ENCODE measurements at places on chromosomes 16 and 17.

DNA sequence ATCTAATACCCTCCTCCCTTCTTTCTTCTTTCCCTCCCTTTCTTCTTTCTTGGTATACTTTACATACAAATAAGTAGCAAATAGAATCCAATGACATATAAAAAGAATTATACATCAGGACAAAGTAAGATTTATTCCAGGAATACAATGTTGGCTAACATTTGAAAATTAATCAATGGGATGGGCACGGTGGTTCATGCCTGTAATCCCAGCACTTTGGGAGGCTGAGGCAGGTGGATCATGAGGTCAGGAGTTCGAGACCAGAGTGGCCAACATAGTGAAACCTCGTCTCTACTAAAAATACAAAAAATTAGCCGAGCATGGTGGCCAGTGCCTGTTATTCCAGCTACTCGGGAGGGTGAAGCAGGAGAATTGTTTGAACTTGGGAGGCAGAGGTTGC, 72.1 kb downstream of the BCAS3 start:
- DNase-seq = no peak

GRCh38 chr17:28328325-28328724, 6.9 kb downstream of the IFT20 start:
- no peak for DNase-seq

- no peak for DNase-seq
Observed at GRCh38 chr16:79947771-79948170, 347.2 kb upstream of the MAF start.

- no peak for DNase-seq
Observed at GRCh38 chr16:10666291-10666690, 28.4 kb downstream of the TEKT5 start.
